COR-L47 (cell line): ENCODE measurements at places on chromosomes 12 and 14.
A peak's percentile ranks its signal among the peaks of the same experiment; 100 is the strongest.

- peak; percentile 92 for DNase-seq
Measured at GRCh38 chr14:55306938-55307589, 35.8 kb downstream of the FBXO34 start.

GRCh38 chr14:72892879-72893635 is 844 bp downstream of the DPF3 start:
- DNase-seq = no peak

GRCh38 chr12:91419809-91420208 is 237.2 kb upstream of the DCN start:
- no peak for DNase-seq

GRCh38 chr12:65568517-65568916 is 255.8 kb upstream of the HMGA2 start:
- DNase-seq = no peak

- DNase-seq = no peak
Measured at GRCh38 chr14:57845802-57846531, 19.9 kb downstream of the SLC35F4 start.

DNA sequence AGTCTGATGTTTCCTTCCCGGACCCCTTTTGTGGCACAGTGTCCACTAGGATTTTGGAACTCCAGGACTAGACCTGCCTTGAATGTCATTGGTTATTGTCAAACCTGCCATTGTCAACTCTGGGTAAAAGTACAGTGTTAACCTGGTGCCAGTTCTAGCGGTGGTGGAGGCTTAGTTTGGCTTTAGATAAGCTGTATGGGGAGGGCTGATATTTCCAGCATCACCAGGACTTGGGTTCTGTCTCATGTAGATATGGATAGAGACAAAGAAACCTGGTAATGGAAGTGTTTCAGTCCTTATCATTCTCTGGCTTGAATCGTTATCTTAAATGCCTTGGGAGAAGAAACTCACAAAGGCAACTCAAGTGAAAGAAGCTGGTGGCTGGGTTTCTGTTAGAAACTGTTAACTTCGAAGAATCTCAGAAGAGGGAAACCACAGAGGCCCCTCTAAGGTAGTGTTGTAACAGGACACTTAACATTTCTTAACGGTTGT is 10.6 kb downstream of the CHST11 start:
- no peak for DNase-seq

DNA sequence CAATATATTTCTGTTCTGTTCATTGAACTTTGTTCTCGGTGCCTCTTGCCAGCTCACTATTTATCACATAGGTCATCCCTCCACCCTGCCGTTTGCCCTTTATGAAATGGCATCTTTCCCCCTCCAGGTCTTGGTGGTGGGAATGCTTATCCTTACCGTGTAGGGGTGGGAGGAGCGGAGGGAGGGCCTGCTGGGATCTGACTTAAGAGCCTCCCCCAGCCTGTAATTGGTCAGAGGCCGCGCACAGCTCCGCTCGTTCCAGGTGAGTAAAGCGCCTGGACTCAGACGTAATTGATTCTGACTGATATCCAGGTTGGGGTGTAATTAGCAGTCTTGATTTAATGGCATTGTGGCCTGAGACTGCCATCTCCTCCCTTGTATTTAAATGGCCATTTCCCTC is 185.3 kb downstream of the TSPAN9 start:
- no peak for DNase-seq

DNA sequence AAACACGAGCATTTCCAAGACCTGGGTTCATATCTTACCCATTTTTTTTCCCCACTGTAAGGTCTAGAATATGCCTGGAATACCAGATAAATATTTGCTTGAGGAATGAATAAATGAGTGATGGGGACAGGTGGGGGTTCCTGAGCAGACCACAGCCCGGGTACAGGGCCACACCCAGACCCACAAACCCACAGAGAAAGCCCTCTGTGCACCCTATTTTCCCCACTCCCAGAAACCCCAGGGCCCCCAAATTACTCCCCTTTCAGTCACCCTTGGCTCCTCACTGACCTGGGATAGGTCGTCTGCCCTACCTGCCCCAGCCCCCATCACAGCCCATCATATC is 66.5 kb upstream of the DDX11 start:
- no peak for DNase-seq

DNA sequence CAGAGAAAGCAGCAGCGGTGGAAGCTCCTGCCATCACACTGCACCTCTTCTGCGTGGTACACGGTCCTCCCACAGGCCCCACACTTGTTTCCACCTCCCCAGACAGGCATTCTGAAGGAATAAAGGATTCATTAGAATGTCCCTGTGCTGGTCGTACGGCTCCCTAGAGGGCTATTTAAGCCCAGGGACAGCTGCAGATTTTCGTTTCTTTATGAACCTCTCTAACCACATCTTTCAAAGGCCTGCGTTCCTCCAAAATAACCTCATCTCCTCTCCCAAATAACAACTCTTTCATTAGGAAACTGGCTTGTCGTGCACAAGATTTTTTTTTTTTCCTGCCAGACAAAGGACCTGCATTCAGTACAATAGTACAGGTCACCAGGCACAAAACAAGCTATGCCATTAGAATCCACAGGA is 12.7 kb downstream of the CSRP2 start:
- DNase-seq = no peak

- DNase-seq = no peak
Measured at GRCh38 chr12:117439531-117440001, 78.1 kb upstream of the NOS1 start.

- DNase-seq = no peak
Measured at GRCh38 chr12:110543252-110543959, 39.7 kb downstream of the PPTC7 start.

DNA sequence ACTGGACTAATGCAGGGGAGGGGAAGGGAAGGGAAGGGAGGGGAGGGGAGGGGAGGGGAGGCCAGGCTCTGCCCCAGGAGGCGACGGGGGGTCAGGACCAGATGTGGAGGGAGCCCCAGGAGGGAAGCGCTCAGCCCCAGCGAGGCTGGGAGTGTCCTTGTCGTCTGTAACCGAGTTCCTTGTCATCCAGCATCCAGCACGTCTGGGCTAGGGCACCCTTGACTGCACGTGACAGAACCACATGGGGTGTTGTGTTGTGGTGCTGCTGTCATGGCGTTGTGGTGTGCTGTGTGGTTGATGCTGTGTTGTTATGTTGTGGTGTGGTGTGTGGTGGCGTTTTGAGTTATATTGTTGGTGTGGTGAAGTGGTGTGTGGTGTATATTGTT is 28.4 kb upstream of the SFSWAP start:
- DNase-seq = no peak

DNA sequence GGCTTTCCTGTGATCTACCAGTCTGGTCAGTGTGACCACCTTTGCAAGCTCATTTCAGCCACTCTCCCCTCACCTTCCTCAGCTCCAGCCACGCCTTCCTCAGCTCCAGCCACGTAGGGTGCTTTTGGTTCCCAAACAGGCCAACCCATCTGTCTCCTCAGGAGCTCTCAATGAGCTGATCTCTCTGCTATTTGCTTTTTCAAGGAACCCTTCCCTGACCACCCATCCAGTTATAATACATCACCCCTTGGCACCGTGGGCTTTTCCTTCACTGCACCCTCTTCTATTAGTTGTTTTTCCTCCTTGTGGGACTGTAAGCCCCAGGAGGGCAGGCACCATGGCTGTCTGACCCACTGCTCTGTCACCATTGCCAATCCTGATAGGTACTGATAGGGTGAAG is 2.3 kb upstream of the PRKCH start:
- DNase-seq = no peak

DNA sequence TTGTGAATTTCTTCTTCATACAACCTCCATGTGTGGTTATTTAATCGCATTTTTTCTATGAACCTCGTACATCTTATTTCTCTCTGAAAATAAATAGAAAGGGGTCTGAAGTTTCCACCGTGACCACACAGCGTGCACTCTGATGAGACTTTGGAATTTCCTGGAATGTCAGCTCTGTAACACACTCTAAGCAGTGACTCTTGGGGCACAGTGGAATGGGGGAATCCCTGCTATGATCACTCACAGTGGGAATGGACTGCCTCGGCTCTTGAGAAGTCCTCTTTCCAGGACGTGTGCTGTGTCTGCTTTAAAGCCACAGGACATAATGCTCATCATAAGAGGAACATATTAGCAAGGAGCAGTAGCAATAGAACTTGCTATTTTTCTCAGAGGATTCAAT is 416.2 kb downstream of the EGLN3 start:
- no peak for DNase-seq

GRCh38 chr14:37650356-37651037 is 55.1 kb downstream of the TTC6 start:
- peak; percentile 19 for DNase-seq

GRCh38 chr14:82642425-82642824 is 1108.8 kb upstream of the SEL1L start:
- DNase-seq = no peak

- no peak for DNase-seq
Measured at GRCh38 chr12:12537421-12537820, 25.2 kb downstream of the DUSP16 start.

DNA sequence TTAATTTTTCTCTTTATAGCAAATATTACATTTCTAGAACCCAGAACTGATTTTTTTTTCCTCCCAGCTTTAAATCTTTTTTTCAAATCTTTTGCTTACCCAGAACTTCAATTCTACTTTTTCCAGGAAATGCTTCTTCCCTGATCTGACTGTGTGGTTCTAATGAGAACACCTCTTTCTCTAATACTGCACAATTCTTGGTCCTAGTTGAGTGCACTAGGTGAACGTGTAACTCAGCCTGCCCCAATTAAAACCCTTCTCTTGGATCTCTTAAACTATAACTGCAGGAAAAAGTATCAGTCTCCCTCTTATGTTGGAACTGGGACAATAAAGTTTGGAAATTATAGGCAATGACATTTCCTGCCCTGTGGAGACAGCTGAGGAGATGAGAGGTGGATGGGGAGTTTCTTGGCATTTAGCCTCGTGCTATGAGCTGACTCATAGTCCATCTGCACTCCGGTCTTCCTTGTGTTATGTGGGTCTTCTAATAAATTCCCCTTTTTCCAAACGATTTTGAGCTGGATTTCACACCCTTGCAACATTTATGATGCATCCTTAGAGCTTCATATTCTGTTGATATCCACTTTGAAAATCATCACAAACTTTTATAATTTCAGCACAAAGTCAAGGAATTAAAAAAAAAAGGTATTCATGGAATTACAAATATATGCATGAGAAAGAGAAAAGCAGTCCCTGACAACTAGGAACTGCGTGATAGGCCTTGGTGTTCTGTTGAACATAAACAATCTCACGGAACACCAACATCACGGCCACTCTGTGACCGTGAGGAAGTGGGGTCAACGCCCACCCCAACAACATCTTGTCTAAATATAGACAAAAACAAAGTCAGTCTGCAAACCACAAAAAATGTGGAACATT is 52.4 kb downstream of the BRMS1L start:
- DNase-seq = no peak

DNA sequence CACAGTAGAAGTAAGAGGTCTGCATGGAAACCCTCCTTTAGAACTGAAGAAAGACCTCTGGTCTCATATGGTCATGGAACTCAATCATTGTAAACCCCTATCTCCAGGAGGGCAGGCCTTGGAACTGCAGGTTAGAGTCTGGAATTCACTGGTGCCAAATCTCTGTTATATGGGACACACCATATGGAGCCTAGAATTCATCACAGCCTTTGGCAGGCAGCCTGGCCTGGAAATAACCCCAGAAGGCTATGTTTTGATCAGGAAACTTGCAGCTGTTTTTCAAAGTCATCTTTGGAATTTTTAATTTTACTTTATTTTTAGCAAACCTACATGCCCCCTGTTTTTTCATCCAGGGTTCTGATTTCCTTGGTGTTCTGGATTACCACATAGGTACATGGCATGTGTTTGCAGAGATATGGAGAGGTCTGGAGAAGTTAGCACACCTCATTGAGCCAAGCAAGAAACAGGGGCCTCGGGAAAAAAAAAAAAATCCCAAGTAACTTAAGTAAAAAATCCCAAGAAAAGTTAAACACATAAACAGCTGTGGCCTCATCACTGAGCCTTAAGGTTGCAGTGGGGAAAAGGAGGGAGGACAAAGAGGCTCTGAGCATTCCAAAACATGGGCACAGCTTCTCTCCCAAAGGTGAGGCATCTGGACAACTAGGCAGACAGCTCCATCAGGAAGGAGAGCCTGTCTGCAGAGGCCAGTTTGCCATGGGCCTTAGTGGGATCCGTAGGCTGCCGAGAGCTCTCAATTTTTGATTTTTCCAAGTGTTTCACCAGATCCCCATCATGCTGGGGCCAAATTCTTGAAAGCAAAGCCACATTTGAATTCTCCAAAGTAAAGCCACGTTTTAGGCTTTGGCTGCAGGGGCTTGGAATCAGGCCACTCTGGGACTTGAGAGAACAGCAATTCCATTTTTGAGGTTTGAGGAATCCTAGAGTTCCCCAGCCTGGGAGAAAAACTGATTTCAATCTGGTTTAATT is 339.6 kb upstream of the TBX3 start:
- DNase-seq = no peak

- no peak for DNase-seq
Measured at GRCh38 chr12:104290320-104290719, 13.2 kb upstream of the EID3 start.

- DNase-seq = peak; percentile 15
Measured at GRCh38 chr12:6570264-6570887, 2.3 kb upstream of the NOP2 start.

DNA sequence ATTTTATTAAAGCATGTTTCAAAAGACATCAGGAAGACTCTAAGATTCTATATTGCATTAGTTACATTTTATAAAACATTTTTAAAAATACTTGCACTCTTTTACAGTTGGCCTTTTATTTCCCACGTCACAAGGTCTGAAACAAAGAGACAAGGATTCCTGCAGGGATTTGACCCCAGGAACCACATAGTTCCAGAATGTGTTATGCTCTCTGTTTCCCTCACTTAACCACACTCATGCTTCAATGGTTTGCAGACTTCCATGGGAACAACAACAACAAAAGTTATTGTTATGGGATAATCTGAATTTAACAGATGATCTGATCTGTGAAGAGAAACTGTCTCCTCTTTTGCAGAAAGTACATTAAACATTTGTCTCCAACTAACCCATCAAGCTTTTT is 104.3 kb upstream of the PPFIA2 start:
- no peak for DNase-seq

DNA sequence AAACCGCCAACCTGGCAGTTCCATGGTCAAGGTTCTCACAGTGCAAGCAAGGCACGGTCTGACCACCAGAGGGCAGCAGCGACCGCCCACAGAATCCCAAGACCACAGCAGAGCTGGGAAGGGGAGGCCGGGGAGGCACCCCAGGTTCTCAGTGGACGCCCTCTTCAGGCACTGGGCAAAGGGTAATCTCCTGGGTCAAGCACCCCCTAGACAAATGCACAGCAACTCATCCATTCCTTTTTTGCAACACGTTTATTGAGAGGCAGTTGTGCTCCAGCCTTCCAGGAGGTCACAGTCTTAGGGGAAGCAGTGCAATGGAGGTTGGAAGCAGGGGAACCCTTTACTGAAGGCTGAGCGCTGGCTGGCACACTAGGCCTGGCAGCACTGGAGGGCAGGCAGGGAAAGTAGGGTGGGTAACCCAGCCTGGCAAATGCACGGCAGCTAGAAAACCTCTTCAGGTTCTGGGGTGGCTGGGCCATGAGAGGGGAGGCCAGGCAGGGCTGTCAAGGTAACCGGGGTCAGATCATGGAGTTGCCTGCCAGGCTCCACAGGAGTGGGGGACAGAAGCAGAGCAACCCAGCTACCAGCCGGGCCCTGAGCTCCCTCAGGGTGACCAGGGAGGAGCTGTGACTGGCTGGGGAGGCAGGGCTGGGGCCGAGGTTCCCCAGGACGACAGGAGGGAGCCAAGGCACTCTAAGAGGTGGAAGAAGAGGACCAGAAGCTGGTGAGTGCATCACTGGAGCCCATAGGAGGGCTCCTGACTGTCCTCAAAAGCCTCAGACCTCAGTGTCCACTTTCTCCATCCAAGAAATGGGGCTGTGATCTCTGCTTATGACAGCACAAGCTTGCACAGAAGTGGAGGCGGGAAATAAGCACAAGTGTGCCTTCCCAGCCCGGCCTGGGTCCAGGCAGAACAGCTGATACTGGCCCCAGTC is 1.8 kb upstream of the RHOF start:
- peak; percentile 54 for DNase-seq
